Keratinocyte (primary cell): ENCODE measurements at places on chromosomes 4 and X.

DNA sequence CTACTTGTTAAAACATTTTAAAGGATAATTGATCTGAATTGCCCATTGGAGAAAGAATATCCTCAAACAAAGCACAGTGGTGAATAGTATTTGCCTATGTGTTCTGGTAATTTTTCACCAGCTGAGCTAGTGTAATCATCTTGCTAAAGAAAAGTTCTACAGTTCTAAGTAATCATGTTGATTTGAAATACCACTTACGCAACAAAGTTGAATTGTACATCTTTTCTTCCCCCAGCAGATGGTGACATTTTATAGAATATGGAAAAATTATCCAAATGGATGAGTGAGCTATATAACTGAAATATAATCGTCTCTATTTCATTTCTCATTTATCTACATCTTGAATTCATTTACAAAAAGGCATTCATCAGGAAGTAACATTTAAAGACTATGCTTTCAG, 9.7 kb upstream of the ZNF674 start:
- no peak for DNase-seq

DNA sequence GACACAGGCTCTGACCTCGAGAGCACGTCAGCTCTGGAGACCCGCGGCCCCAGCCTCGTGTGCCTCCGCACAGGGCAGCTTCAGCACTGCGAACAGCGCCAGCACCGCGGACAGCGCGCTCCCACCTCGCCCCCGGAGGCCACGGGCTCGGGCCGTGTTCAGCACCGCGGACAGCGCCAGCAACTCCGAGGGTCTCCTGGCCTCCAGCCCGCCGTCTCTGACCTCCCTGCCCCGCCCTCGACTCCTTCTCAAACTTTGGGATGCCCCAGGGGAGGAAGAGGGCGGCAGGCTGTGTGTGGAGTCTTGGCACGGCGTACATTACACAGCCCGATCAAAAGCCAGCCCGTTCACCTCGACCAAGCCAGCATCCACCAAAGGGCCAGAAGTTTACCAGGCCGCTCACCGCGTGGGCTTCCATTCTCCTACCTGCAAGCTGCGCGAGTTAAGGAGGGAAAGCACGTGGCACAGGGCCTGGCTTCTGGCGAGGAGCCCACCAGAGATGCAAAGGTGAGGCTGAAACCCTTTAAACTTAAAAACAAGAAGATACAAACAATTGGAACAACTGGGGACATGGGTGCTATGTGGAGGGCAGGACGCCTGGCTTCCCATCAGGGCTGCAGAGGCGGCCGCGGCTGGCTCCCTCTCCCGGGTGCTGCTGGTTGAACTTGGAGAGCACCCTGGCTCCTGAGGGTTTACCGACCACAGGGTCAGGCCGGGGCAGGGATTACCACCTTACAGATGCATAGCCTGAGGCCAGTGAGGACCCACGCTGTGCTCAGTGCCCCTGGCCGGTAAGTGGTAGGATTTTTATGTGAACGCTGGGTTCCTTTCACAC, 4.5 kb upstream of the NKX1-1 start:
- no peak for DNase-seq

DNA sequence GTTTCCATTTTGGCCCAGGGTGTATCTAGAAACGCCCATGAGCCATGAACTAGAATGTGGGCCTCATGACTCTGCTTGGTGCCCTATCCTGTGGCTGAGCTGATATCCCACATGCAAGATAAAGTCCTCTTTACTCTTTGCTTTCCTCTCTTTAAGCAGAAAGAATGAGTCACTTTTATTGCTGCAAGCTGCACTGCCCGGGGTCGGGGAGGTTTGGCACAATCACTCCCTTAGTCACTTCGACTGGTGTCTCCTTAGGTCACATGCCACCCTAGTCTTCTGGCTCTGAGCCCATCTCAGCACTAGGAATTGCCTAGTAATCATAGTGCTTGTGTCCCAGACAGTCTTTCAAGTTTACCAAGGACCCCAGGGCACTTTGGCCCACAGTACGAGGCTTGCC, 75.1 kb upstream of the CXorf66 start:
- DNase-seq: no peak

DNA sequence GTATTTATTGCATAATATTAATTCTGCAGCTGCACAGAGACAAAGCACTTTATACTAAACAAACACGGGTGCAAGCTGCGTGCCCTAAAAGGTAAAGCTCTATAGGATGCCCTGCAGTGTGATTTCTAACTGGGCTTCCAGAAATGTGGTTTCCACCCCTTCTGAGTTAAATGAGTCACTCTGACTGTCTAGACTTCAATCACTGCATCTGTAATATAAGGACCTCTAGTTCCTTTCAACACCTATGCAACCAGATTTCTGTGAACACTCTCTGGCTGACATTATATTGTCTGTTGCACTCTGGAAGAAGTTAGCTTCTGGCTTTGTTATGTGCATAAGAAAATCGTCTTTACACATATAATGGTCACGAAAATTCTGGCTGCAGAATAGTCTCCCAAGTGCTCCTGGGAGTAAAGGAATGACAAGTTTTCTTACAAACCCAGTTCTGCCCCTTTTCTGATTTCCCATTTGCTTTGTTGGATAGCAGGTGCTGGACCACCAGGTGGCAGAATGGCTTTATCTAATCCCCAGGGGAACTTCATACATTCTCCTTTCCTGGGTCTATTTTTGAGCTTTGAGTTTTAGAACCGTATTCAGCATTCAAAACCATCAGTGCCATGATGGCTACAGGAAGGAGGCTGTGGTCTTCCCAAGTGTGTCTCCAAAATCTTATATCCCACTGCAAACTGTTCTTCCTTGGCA, 842.2 kb downstream of the STIM2 start:
- no peak for DNase-seq

- DNase-seq: no peak
Measured at GRCh38 chr4:54843946-54844345, 186.2 kb downstream of the KIT start.

DNA sequence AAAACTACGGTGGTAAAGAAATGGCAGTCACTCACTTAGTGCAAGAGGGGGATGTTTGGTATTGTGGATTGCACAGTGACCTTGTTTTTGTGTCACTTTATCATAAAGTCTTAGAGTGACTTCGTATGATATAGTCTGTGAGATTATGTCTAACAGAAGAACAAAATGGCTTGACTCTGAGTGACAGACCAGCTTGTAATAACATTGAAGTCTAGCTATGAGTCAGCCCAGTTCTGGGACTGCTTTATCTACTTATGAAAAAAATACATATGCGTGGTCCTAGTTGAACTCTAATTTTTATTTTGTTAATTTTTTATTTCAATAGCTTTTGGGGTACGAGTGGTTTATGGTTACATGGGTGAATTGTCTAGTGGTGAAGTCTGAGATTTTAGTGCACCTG, 20.0 kb downstream of the DCLK2 start:
- no peak for DNase-seq

GRCh38 chr4:74174941-74175340, 17.0 kb downstream of the MTHFD2L start:
- no peak for DNase-seq

GRCh38 chr4:74042681-74043080, 4.2 kb upstream of the CXCL3 start:
- no peak for DNase-seq

- DNase-seq: no peak
Measured at GRCh38 chr4:43481526-43481925, 589.0 kb downstream of the GRXCR1 start.

GRCh38 chr4:133637161-133637560, 488.1 kb downstream of the PCDH10 start:
- no peak for DNase-seq

GRCh38 chr4:143089291-143089690, 95.4 kb upstream of the USP38 start:
- DNase-seq: no peak

DNA sequence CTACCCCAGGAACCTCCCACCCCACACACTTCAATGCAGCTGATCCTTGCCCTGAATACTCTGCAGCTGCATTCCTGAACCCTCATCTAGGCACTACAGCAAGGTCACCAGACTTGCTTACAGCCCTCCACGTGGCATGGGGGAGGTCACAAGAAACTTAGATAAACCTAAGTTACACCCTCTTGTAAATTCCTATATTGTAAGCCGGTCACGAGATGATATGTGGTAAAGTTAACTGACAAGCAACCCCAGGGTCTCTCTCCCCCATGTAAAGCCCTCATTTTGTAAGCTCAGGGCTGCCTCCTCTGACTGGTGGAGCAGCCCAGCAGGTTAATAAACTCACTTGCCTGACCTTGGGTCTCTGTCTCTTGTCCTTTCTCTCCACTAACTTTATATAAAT, 570.7 kb downstream of the PCDH7 start:
- DNase-seq: no peak

GRCh38 chr4:188984518-188984917, 845.3 kb downstream of the TRIML1 start:
- DNase-seq: no peak

GRCh38 chrX:106862972-106863688, 40.0 kb downstream of the RIPPLY1 start:
- DNase-seq: no peak

- no peak for DNase-seq
Measured at GRCh38 chrX:107968623-107969022, 13.5 kb downstream of the TEX13B start.

DNA sequence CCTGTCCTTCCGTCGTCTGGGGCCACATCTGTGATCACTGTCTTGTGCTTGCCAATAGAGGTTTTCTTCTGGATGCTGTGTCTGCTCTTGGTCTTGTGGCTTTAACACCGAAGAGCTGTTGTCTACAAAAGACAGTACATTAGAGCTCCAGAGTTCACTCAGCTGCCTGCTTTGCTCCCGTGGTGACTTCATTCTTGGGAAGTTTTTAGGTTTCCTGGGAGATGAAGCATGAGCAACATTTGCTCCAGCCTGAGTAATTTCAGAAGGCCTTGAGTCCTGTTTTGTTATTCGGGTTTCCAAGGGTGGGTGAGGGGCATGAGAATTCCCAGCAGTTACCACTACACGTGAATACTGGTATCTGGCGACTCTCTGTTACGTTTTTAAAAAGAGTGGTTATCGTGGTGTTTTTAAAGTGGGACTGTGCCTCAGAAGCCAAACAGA, 189.2 kb downstream of the SHROOM3 start:
- DNase-seq: no peak

DNA sequence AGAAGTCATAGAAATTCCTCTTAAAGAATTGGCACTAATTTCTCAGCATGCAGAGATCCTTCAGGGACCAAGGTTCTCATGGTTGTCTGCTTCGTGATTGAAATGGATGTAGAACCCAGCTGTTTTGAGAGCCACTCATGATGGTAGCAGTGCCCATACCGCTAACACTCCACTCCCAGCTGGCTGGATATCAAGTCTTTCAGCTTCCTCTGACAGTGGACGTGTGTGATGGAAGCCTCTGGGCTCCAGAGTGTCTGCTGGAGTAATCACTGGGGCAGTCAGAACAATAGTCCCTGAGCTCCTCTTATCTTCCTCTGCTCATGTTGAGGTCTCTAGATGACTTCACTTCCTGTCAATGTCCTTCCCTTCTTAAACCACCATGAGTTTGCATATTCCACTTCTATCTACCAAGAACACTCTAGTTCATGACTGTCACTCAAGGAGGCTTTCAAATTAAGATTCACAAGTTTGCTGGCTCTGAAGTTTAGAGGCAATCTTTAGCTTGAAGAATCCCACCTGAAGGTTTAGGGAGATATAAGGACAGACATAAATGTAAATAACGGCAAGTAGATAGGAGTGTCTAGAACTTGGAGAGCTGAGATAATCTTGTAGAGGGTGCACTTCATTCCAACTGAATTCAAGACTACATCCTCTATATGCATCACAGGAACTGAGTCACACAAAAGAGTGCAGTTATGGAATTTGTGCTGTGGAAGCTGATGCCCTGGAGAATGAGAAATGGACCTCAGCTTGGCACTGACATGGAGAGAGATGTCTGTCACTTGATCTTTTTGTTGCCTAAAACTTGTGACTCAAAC, 64.5 kb upstream of the WDR1 start:
- DNase-seq: no peak

DNA sequence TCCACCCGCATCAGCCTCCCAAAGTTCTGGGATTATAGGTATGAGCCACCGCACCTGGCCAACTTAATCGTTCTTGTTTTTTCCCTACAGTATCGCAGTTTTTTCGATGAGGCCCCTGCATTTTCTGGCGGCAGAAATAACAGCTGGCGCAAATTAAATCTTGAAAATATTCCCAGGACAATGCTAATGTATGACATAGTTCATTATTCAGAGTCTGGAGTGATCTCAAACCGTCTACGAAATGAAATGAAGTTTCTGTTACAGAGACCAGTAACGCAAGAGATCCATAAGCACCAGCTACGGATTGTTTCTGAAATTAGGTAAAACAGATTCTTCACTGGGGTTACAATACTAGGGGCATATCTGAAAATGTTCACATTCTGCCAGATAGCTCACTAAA, 27.3 kb downstream of the CXorf58 start:
- no peak for DNase-seq

- DNase-seq: no peak
Measured at GRCh38 chr4:4259484-4260100, 11.6 kb upstream of the TMEM128 start.

GRCh38 chr4:39730072-39730471, 32.1 kb downstream of the UBE2K start:
- DNase-seq: no peak

- no peak for DNase-seq
Measured at GRCh38 chrX:112851806-112852205, 11.2 kb upstream of the AMOT start.

GRCh38 chrX:19750028-19750782, 137.2 kb downstream of the SH3KBP1 start:
- DNase-seq: no peak

- DNase-seq: no peak
Measured at GRCh38 chr4:90403781-90404180, 276.6 kb downstream of the CCSER1 start.

DNA sequence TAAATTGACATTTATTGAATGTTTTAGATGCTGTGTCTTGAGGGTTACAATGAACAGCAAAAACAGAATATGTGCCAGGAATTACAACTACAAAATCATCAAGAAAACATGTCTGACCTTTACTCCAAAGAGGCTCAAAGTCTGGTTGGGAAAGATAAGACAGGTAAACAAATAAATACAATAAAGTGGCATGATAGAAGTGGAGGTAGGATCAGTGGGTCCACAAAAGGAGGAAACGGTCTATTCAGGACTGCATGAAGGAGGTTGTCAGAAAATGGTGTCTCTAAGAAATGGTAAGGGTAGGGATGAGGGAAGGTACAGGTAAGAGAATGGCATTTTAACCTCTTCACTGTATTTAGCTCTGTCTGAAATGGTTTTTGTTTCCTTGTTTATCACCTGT, 3.8 kb downstream of the ARHGEF38 start:
- DNase-seq: no peak

DNA sequence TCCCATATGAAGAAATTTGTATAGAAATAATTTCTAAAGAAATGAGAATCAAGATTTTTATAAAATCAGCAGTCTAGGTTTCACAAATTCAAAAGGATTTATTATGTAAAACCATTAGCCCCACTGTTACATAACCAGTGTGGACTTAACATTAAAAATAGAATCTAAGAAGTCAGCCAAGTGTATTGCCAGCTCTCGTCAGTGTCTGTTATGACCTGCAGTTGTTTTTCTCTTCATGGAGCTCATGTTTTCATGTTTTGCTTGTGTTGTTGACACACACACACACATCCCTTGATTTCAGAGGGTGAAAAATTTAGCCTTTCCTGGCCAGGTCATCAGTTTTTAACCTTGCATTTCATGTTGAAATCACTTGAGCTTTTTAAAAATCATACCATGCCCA, 39.5 kb downstream of the USP38 start:
- DNase-seq: no peak
